ENCODE measurements at places on chromosomes 12 and 14.

DNA sequence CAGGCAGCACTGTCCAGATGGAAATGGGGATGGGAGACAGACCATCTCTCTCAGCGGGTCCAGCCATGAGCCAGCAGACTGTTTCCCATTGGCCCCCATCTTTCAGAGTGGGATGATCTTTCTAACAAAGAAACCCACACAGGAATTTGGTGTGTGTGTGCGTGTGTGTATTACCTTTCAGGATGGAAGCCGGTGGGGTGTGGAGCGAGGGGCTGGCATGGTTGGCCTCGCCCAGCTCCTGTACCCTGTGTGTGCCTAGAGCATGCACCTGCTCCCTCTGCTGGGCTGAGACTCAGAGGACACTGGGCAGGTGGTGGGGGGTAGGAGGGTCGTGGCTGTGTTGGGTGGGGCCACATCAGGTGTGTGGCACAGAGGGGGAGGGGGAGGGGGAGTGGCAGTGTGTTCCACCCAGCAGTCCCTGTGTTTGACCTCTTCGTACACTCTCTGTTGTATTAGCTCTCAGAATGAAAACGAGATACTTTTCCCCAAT lies 33.0 kb upstream of the TSPAN9 start:
- no peak overlapping the region for H3K4me3 ChIP-seq
- no peak for DNase-seq
- H3K27ac ChIP-seq, result no peak overlapping the region
- H3K36me3 ChIP-seq, result no peaks in the 10 kb centered on the region

DNA sequence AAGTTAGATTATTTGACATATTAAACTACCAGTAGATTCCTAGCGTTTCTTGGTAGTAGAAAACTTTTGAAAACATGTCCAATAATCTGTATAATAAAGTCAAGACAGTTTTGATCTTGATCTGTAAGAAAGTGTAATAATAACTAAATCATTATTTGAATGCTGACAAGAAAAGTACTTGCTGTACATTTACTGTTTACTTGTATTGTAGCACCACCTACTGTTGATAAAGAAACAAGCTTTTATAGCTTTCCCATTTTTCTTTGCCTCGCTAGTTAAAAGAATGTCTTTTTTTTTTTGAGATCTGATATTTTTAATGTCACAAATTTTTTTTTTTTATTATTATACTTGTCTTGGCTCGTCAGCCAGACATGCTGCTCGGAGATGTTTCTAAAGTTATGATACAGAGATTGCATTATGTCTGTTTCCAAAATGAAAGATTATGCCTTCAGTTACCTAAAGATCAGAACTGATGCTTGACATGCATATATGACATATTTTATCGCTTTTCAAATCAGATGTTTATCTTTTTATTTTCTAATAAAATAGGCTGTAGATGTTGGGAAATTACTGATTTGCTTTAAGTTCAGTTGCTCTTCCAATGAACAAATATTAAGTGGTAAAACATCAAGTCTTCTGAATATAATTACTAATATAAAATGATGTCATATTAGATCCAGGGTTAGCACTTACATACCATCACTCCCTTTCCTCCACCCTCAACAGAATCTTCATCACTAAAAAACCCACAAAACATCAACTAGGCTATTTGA lies 140.5 kb downstream of the AKAP6 start:
- no peaks in the 10 kb centered on the region for H3K36me3 ChIP-seq
- no peaks in the 10 kb centered on the region for H3K27me3 ChIP-seq
- peaks cover 25% of the 10 kb centered on the region for H3K4me1 ChIP-seq
- no peak overlapping the region for H3K27ac ChIP-seq
- no peak overlapping the region for H3K4me3 ChIP-seq

DNA sequence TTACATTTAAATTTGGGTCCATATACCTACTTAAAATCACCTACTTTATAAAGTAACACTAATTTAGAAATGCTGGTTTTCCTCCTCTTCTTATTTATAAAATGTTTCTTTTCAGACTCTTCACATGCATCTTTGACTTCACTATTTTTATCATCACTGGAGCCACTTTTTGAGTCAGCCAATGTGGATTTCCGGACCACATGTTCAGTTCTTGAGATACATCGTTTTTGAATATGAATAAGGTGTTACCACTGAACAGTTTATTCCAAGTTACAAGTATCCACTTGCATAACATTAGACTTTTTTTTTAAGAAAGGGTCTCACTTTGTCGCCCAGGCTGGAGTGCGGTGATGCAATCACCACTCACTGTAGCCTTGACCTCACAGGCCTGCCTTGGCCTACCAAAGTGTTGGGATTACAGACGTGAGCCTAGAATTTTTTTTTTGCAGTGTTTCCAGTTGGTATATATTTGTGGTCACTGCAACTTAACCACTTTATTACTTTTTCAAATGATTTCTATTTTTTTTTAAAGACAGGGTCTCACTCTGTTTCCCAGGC lies 5.7 kb downstream of the FNTB start:
- peaks cover 21% of the 10 kb centered on the region for H3K4me1 ChIP-seq
- peaks cover 13% of the 10 kb centered on the region for H3K36me3 ChIP-seq
- H3K27ac ChIP-seq, result no peak overlapping the region
- no peak overlapping the region for H3K4me3 ChIP-seq
- no peak for DNase-seq

DNA sequence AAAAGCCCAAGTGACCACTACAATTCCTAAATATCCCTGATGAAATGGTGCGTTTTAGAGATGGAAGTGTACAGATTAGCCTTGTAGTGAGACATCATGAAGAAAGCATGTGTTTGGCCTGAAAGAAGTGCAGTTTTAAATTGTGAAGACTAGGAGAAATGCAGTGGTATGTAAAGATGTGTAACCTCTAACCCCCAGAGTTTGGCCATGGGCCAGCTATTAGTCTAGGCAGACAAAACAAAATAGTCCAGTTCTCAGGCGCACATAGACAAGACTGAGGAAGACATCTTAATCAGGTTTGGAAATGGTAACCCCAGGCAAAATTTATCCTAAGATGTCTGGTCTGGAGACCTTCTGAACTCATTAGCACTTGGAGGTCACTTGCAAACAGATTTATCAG lies 23.4 kb downstream of the WBP11 start:
- peaks cover under 1% of the 10 kb centered on the region for H3K27me3 ChIP-seq
- no peak for DNase-seq
- H3K36me3 ChIP-seq, result peaks cover 15% of the 10 kb centered on the region
